ENCODE measurements at places on chromosomes 12 and 14. TPM values are rescaled to one million over a fixed set of nuclear protein-coding genes. Genes with fewer than 3 reads are reported as not detected.

ACTN1 gene
- 177 TPM for total RNA-seq

DNA sequence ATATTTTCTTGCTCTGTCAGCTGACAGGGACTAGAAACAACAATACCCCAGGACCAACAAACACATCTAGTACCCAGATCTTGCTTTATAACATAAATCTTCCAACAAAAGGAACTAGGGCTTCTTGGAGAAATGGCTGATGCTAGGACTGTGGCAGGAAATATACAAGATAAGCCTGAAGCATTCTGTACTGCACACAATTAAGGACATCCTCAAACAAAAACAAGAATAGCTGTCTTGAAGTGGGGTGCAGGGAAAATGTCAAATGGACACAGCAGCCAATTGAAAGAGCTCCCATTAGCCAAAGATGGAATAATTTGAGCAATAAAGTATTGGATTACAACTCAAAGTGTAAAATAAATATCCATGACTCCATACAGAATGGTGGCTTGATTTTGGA lies 50.0 kb downstream of the LGMN start:
- no peak for DNase-seq

DNA sequence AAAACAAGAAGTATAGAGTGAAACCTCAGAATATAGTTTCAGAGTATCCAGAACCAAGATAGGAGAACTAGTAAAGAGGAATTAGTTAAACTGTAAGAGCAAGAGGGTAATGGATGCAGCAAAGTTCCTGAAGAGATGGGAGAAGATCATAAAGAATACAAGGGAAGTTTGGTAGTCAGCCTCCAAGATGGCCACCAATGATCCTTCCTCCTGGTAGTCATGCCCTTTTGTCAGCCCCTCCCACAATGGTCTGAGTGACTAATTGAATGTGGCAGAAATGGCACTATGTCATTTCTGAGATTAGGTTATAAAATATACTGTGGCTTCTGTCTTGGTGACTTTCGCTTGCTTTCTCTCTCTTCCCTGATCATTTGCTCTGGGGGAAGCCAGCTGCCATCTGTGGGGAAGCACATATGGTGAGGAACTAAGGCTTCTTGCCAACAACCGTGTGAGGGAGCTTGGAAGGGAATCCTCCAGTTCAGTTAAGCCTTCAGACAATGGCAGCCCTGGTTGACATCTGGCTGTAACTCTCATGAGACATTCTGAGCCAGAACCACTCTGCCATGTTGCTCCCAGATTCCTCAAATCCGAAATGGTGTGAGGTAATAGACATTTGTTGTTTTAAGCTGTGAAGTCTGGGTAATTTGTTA lies 55.3 kb upstream of the AMN1 start:
- DNase-seq, result no peak

- no peak for DNase-seq
These were observed 748 bp downstream of the MAPKAPK5 start for GRCh38 chr12:111842556-111843396.

DNA sequence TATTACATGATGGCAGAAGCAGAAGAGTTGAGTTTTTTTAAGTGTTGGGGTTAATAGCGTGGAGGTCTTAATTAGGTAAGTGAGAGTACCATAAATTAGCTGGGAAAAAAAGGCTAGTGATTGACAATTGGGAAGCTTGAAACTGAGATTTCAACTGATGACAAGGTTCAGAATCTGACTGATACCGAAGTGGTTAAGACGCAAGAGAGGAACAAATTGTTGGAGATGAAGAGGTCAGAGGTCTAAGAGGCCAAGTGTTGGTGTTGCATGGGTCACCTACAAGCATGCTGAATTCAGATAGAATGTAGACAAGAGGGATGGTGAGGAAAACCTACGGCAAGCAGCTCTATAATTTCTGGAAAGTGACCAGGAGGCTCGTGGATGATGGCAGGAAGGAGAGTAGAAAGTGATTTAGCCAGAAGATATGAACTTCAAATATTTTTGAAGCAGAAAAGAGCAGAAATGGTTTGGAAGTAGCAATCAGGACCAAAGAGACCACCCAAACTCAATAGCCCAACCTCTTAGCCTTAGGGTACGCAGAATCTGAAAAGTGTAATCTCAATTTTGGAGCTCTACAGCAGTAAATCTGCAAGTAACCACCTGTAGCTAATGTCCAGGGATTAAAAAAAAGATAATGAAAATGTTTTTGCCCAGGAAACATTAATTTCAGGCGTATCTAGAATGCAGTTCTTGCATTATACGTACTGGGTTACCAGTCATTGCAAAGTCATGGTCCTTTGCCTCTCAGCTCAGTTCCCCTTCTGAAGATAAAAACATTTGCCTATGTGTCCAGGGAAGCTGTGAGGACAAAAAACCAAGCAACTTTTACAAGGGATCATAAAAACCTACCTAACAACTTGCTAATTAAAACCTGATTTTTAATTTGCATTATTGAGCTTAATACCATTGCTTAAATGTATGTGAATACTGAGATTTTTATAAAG lies 1.7 kb upstream of the TMPO start:
- no peak for DNase-seq

DNA sequence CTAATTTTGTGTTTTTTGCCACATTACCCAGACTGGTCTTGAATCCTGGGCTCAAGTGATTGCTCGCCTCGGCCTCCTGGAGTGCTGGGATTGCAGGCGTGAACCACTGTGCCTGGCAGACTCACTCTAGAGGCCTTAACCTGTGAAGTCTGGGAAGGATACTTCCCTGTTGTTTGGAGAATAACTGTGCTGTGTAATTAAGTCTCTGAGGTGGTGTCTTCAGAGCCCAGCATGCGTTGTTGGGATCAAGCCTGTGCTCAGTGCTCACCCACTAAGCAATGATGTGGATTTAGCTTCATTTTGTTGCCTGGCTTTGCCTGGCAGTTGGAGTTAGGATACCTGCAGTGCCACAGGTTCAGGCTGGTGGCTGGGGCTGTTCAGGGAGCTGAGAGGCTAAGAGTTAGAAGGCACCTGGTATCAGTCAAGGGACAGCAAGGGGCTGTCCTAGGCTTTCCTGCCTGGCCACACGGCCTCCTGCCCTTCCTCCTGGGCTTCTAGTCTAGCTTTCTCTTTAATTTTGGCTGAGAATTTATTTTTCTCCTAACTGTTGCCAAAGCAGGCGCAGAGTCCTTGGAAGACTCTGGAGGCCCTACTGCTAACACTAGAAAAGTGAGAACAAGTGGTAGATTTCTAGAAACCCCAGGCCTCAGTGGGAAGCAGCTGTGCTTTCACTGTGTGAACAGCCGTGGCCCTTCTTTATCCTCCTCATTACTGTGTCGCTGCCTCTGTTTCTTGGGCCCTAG lies 38.5 kb downstream of the EP400 start:
- no peak for DNase-seq

DNA sequence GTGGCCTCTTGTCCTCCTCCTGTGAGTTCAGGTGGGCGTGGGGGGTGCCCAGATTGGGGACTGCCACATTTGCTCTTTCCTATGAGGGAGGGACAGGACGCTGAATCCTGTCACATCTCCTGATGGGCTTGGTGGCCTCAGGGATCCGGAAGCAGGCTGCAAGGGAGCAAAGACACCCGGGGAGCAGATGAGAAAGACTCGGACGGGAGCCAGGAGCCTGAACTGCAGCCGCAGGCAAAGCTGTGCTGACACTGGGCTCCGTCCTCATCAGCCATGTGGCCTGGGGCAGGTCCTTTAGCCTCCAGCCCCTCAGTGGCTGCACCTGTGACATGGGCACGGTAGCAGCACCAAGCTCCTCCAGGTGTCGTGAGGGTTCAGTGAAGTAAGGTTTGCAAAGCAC lies 40.8 kb upstream of the RFLNA start:
- DNase-seq, result peak; percentile 63

- no peak for DNase-seq
These were observed 199.5 kb downstream of the ANO6 start for GRCh38 chr12:45415393-45415817.

All from upper lobe of right lung (tissue), 1 donor.